ENCODE measurements at places on chromosomes 1 and 21. TPM values are rescaled to one million over a fixed set of nuclear protein-coding genes. Genes with fewer than 3 reads are reported as not detected.
A peak's percentile ranks its signal among the peaks of the same experiment; 100 is the strongest.

- no peak for DNase-seq
Measured at GRCh38 chr21:33865176-33865575, 50.4 kb downstream of the ATP5PO start.

- no peak for DNase-seq
Measured at GRCh38 chr1:19754482-19754881, 45.2 kb downstream of the TMCO4 start.

GRCh38 chr1:178541379-178541778, 28.5 kb downstream of the TEX35 start:
- no peak for DNase-seq

- peak; percentile 75 for DNase-seq
Measured at GRCh38 chr1:214548988-214549387, 2.4 kb downstream of the PTPN14 start.

DNA sequence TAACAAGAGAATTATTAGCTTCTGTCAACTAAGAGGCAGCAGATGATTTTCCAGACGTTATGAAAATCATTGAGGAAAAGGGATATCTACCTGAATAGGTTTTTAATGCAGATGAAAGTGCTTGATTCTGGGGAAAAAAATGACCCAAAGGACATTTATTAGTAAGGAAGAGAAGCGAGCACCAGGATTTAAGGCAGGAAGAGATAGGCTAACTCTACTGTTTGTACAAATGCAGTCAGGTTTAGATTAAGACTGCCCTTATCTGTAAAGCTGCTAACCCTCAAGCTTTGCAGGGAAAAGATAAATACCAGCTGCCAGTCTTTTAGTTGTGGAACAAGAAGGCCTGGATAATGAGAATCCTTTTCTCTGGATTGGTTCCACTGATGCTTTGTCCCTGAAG, 33.0 kb upstream of the LRIG2 start:
- DNase-seq = no peak

Gene CFHR5
- total RNA-seq = not detected

DNA sequence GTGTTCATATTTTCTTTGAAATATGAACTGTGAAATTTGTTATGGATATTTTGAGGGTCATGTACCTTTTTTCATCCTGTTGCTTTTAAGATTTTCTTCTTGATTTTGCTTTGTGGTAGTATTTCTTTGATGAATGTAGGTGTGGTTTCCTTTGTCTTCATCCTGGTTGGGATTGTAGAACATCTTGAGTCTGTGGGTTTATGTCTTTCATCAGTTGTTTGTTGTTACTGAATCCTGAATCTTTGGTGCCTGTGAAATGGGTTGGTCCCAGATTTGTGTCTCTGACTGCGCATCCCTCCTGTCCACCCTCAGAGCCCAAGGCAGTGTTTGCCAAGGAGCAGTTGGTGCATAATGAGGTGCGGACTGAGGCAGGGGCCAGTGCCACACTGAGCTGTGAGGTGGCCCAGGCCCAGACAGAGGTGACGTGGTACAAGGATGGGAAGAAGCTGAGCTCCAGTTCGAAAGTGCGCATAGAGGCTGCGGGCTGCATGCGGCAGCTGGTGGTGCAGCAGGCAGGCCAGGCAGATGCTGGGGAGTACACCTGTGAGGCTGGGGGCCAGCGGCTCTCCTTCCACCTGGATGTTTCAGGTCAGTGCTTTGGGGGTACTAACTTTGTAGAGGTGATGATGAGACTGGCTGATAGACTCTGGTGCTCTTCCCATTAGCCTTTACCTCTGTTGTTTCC, 38.5 kb downstream of the OBSCN start:
- DNase-seq = no peak

DNA sequence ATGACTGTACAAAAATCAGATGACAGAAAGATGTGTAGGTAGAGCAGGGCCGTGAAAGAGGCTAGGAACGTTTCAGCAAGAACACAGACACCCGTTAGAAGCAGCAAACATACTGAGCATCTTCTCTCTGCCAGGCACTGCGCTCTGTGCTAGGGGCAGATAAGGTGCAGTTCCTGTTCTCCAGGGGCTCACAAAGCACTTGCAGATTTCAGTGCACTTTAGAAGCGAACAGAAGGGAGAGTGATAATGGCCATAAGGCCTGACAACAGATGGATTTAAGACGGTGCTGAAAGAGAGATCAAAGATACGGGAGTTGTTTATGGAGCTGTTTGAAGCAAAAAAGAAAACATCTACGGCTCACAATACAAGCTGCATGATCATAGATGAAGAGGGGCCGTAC, 200.3 kb upstream of the FOXD3 start:
- DNase-seq = no peak

DNA sequence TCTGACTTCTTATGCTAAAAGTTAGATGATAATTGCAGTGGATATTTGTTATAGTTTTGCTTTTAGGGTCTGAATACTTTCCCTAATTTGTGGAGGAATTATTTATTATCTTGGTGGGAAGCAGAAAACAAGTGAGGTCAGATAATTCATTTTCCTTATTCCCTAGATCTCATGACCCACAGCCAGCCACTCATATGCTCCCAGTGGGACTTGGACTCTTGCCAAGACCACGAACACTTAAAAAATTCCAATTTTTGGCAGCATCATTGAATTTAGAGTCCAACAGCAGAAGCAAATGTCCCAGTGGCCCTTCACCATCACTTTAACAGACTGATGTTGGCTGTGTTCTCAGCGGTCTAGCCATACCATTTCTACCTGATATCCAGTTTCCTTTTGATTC, 204.2 kb downstream of the HMCN1 start:
- DNase-seq = no peak

DNA sequence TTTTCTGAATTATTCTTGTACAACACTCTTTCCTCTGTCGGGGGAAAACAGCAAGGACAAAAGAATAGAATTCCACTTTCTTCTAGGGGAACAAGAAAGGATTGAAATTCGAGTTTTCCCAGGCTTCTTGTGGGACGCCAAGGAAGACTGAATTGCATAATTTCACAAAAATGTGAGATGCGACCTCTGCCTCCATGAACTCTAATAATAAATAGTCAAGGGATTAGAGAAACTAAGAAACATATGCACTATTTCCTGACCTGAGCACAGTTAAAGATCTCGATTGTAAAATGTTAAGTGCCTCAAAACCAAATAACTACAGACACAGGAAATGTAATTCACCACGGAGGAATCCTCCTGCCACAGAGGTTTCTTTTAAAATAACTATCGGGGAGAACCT, 117.3 kb upstream of the MARK1 start:
- DNase-seq = no peak

- no peak for DNase-seq
Measured at GRCh38 chr1:179156026-179156425, 73.5 kb downstream of the ABL2 start.

- DNase-seq = peak; percentile 90
Measured at GRCh38 chr1:93666613-93667384, 14.8 kb downstream of the BCAR3 start.

DNA sequence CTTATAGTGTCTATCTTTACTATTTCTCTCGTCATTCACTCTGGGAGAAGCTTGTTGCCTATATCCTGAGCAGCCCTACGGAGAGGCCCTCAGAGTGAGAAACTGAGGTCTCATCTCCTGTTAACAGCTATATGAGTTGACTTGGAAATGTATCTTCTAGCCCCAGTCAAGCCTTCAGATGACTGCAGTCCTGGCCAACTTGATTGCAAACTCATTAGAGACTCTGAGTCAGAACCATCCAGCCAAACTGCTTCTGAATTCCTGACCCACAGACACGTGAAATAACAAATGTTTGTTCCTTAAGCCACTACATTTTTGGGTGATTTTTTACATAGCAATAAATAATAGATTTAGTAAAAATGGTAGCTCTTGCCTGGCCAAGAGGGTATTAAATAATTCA, 3.9 kb upstream of the ZBED6 start:
- no peak for DNase-seq

All from MCF 10A (cell line).